ENCODE measurements at places on chromosomes 7 and 10.
A peak's percentile ranks its signal among the peaks of the same experiment; 100 is the strongest.

DNA sequence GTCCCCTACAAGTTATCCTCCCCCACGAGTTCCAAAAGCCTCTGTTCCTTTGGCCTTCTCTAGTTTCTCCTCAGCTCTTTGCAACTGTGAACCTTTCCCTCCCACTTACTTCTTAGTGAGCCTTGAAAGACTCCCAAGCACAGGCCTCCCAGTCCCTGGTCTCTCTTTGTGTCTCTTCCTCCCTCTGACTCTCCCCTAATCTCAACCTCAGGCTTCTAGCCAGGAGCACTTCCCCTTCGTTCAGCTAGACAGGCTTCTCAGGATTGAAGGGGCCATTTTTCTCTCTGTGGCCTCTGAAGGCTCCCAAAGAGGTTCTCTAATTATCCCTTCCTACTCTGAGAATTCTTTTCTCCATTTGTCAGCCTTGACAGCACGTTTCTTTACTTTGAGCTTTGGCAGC is 50.2 kb upstream of the PHYHIPL start:
- no peak for DNase-seq

GRCh38 chr10:13340626-13341376 is 7.3 kb downstream of the SEPHS1 start:
- no peak for DNase-seq

DNA sequence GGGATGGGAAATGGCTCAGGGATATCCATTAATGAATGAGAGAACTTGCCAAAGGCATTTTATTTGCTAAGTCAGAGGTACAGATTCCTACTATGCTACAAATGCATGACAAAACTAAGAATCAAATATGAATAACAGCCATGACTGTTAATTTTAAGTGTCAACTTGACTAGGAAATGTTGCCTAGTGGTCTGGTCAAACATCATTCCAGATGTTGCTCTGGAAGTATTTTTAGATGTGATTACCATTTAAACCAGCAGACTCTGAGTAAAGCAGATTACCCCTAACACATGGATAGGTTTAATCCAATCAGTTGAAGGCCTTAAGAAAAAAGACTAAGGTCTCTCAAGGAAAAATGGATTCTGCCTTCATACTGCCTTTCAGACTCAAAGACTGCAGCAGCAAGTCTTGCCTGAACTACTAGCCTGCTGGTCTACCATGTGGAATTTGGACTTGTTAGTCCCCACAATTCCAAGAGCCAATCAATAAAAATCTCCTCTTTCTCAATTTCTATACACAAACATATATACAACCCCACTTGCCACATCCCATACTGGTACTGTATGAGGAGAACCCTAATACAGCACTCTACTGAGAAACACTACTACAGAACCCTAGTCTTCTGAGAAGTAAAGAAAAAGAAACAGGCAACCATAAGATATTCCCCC is 119.1 kb downstream of the NRBF2 start:
- DNase-seq: no peak

DNA sequence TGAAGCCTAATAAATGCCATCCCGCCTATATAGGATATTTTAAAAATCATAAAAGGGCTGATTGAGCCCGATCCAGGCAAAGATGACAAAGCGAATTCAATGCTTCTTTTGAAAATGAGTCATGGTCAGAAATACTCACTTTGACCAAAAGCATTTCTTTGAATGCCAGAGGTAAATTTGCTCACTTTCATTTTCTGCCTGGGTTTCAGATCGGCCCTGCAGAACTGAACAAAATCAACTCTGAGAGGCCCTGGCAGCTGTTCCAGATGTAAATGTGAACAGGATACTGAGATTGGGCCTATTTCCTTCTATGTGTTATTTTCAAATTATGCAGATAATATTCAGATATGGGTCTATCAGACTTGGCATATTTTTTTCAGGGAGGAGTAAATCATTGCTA is 114.8 kb upstream of the ARID5B start:
- DNase-seq: no peak

- DNase-seq: no peak
Measured at GRCh38 chr7:153475239-153475638, 577.0 kb upstream of the DPP6 start.

DNA sequence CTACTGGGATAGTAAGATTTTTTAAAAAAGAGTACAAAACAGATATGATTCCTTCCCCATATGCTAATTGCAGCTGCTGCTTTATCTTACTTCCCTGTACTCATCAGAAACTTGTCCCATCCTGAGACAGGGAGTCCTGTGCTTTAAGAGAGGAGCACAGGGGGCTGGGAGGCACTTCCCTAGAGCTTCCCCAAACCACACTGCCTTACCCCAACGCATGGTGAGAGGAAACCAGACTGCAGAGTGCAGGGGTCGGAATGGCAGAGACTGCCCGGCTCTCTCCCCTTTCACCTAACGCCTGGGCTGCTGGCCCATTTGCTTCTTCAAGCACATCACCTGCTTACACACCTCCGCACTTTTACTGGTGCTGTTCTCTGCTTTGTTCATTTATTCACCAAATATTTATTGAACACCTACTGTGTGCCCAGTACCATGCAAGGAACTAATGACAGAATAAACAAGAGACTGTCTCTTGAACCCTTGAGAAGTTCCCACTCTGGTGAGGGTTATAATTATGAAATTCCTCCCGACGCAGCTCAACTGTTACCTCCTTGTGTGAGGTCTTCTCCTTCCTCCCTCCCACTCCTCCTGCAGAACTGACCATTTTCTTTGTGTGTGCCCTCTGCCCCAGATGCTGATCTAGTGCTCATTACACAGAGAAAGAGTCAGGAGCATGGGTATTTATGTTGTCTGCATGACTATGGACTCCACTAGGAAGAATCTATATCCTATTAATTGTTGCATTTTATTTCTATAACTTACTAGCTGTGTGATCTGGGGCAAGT is 289.7 kb downstream of the TCF7L2 start:
- DNase-seq: no peak

DNA sequence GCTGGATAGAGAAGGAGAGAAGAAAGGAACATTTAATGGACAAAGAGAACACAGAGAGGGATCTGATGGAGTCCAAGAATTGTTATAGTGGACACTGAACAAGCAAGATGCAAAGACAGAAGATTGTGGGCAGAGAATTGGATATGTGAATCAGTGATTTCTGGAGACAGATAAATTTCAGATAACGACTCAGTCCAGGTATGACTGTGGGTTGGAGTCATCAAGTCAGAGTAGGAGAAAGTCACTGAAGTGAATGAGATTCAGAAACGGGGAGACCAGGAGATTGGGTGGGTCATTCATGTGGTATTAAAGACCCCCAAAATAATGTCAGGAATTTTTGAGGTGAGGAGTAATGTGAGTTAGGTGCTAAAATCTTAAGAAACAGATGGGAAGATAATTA is 23.0 kb downstream of the ASB4 start:
- no peak for DNase-seq

DNA sequence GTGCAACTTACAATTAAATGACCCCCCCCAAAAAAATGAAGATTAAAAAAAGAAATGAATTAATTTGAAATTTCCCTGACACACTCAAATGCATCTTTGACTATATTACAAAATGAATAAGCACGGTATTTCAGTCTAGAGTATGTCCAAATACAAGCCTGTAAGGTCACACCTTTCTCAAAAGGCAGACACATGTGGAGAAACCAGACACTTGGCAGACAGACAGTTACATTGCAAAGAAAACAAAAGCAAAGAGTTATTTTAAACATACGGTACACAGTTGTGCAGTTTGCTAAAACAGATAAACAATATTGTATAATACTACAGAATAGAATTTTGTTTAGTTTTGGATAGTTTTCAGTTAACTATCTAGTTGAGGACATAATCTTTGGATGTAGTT is 153.0 kb downstream of the ATE1 start:
- DNase-seq: no peak

- peak; percentile 78 for DNase-seq
Measured at GRCh38 chr7:130141161-130141883, 63.9 kb downstream of the TMEM209 start.

- DNase-seq: no peak
Measured at GRCh38 chr7:875476-876076, 778 bp upstream of the GET4 start.

DNA sequence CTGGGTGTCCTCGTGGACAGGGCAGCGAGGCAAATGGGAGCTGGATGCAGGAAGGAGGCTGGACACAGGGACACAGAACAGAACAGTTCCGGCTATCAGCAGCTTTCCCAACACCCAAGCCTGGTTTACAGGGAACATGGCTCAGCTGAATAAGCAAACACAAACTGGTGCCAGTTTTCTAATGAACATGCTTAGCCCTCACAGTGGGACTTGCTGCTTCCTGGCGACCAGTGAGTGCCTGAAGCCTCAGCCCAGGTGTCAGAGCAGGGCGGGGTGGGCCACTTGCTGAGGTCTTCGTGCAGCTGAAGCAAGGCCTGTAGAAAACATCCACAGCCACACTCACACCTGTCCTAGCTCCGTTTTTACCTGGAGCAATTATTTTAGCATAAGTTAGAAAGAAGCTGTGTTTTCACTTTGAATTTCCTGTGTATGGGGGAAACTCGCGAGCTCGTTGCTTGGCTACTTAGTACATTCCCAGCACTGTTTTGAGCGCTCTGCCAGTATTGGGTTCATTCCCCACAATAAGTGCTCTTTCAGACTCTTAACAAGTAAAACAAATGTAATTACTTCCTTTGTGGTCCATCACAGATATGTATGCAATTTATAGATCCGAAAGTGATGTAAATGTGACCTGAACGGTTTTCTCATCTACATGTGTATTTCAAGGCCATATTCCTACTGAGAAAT is 261.2 kb upstream of the SHH start:
- no peak for DNase-seq

GRCh38 chr10:18214691-18215563 is 74.7 kb downstream of the CACNB2 start:
- DNase-seq: no peak

DNA sequence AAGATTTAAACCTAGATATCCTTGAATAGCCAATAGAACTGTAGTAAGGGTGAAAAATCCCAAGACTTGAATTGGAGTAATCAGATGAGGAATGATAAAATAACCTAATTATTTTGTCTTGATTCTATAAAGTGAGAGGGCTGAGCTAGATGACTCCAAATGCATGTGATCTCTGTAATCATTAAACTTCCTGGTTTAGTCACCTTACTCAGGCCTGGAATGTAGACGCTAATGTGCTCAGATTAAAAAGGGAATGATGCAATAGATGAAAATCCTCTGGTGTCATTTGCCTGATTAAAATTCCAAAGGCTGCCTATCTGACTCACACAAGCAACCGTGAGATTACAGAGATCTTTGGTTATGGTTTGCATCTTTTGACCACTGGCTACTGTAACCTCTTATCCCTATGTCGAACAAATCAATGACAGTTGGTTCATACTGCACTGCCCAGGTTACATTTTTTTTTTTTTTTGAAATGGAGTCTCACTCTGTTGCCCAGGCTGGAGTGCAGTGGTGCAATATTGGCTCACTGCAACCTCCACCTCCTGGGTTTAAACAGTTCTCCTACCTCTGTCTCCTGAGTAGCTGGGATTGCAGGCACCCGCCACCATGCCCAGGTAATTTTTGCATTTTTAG is 2.9 kb upstream of the HKDC1 start:
- DNase-seq: no peak

- peak; percentile 60 for DNase-seq
Measured at GRCh38 chr7:111752022-111752582, 189.8 kb upstream of the IMMP2L start.

- no peak for DNase-seq
Measured at GRCh38 chr10:122461729-122462532, 578 bp downstream of the HTRA1 start.

DNA sequence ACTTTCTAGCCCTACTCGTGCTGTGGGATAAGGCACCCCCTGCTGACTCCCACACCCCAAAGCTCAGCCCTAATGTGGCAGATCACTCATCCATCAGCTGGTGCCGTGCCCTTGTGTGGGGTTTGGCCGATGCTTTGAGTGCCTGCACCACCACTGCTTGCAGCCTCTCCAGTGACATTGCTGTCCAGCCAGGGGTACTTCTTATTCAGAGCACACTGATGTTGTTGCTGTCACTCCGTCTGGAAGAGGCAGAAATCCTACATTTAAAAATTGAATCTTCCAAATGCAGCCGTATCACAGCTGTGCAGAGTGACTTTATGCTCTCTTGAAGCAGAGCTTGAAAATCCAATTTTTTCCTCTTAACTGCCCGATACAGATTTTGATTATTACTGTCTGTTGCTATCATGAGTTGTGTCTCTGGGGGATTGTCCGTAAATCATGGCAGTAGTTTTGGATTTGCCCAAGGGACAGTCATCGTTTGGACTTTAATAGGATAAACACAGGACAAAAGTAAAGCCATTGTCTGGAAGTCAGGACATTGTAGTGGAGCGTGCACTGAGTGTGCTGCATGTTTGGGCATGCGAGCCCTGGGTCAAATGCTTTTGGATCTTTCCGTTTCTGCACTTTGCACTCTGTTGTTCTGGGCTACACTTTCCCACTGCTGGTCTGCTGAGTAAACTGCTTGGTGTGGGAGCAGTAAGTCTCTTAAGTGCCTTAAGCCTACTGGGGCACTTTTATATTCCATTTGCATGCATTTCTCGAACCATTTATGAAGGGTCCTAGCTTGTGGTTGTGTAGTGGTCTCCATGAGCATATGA is 128.2 kb downstream of the DOCK1 start:
- no peak for DNase-seq

GRCh38 chr10:32938554-32939061 is 19.4 kb downstream of the ITGB1 start:
- no peak for DNase-seq

GRCh38 chr7:3280445-3280844 is 20.6 kb upstream of the SDK1 start:
- DNase-seq: peak; percentile 35

- no peak for DNase-seq
Measured at GRCh38 chr10:131387018-131387529, 75.6 kb upstream of the TCERG1L start.

DNA sequence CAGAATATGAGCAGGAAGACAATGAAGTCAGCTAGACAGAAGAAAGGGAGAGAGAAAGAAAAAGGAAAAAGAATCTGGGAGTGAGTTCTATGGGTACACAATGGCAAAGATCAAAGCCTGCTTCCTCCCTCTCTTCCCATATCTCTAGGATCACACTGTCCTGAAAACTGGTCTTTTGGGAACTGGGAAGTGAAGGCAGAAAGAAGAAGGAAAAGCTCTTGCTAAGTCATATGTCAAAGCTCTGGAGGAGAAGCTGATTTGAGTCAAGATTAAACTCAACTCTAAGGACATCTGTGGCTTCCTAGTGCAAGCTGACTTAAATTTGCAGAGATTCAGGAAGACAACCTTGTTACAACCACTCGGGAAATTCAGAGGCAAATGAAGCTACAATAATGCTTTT is 147.5 kb downstream of the DOCK4 start:
- DNase-seq: no peak
